ENCODE measurements at places on chromosomes 12 and 14.

DNA sequence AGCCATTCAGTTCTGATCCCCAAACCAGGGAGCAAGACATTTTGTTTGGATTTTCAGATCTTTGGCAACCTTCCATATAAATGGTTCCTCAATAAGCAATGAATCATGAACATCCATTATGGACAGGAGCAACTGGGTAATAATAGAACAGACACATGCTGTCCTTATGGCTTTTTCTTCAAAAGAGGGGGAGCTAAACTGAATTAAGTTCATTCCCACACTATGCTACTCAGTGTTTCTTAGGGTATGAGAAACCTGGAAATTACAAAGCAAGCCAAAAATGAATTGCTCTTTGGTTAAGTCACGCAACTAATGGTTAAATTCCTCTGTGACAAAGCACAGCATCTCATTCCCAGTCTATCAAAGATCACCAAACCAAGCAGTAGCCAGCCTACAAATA is 51.0 kb downstream of the PTGER2 start:
- no peak for DNase-seq

DNA sequence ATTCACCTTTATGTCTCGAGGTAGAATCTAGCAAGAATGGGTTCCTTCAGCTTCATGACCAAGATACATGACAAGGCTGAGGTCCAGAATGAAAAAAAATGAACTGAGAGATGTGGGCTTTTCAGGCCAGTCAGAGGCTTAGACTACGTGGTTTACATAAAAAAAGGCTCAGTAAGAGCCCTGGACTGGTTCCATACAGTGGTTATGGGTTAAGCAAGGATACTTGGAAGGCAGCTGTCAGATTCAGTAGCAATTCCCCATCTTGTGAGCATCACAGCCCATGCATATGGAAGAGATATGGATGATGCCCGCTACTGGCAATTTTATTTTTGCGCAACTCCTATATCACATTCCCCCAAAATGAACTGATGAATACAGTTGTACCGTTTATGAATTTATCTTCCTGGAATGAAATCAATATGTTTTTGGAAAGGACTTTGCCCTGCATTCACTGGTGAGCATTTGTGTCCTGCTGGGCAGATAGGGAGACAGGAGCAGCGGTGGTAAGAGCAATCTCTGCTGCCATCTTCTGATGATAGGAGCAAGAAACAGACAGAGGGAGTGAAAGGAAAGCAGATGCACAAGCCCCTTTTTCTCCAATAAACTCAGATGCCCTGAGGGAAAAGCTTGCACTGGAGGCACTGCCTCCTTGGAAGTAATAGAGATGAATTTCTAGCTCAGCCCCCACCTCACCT is 280.4 kb downstream of the GALC start:
- DNase-seq = peak; percentile 13

- DNase-seq = peak; percentile 67
These were observed 59.5 kb downstream of the SCARB1 start for GRCh38 chr12:124804011-124804621.

GRCh38 chr14:54774824-54775223 is 127.8 kb downstream of the GCH1 start:
- no peak for DNase-seq

DNA sequence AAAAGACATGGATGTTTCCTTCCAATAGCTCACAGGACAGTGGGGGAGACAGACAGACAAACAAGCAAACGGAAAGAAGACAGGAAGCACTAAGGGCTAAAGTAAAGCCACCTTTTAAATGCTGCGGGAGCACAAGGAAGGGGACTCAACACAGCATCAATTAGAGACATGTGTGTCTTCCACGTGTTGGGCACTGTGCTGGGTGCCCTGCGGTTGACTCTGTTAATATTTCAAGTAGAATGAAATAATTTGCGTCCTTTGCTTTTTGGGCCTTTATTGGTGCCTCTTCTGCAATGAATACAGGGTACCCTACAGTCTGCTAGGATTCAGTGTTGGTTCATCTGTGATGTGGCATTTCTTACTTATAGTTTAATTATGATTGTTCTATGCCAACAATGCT is 90.9 kb upstream of the CPM start:
- no peak for DNase-seq

- DNase-seq = no peak
These were observed 51.9 kb downstream of the ZFP36L1 start for GRCh38 chr14:68740788-68741476.

DNA sequence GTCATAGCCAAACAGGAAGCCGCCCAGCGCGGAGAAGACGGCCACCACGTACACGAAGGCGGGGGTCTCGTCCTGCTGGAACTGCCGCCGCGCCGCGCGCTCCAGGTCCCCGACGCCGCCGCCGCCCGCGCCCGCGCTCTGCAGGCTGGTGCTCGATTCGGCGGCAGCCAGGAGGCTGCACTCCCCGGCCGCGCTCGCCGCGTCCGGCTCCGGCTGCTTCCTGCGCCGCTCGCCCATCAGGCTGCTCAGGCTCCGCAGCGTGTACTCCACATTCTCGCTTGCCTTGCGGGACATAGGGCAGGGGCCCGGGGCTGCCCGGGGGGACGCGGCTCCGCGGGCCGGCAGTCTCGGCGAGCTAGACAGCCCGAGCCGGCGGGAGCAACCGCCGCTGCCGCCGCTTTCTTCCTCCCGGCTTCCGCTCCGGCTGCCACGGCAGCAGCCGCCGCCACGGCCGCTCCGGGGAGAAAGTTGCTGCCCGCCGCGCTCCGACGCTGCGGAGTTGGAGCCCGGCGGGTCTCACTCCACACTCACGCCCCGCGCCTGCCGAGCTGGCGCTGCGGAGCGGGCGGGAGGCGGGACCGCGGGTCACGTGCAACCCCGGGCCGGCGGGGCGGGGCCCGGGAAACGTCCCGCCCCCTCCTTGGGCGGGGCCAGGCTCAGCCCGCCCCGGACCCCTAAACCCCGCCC is at the start of gene SLC2A13:
TSS of gene SLC2A13 (minus strand) at position 567 of the 687 bp plus-strand sequence. CDS start at position 294, 273 bp downstream.
- DNase-seq = peak; percentile 57

DNA sequence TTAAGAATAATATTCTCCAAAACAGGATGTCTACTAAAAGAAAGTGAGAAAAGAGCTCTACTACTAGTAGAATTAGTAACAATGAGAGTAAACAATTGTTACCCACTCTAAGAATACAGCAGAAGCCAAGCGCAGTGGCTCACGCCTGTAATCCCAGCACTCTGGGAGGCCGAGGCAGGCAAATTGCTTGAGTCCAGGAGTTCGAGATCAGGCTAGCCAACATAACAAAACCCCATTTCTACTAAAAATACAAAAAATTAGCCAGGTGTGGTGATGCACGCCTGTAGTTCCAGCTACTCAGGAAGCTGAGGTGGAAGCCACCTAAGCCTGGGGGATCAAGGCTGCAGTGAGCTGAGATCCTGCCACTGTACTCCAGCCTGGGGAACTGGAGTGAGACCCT is 4.7 kb downstream of the DNAJC14 start:
- DNase-seq = no peak

DNA sequence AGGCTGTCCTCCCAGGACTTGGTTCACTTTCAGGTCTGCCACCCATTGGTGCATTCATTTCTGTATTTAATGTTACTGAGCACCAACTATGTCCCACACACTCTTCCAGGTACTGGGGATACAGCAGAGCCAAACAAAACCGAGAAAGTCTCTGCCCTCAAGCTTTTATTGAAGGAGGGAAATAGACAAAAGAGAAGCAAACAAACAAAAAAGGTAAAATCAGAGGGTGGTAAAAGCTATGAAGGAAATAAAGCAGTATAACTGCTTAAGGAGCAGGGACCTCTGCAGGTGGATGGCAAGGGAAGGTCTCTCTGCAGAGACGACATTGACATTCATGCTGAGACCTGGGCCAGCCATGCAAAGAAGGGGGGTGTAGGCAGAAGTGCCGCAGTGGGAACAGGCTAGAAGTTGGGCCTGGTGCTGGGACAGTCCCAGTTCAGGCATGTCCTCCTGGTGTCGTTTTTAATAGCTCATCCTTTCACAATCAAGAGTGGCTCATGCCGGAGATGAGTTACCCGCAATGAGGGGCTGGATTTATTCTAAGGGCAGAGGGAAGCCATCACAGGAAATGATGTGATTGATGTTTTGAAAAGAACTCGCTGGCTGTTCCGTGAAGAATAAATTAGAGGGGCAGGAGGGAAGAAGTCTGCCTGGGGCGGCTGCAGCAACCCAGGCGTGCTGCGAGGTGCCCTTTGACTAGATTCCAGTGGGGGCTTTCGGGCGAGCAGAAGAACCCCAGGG is 72.8 kb downstream of the IRF2BPL start:
- DNase-seq = peak; percentile 52

GRCh38 chr14:75088566-75089373 is 19.3 kb downstream of the ZC2HC1C start:
- DNase-seq = peak; percentile 49

- no peak for DNase-seq
These were observed 5.6 kb downstream of the CHST11 start for GRCh38 chr12:104462325-104462724.

DNA sequence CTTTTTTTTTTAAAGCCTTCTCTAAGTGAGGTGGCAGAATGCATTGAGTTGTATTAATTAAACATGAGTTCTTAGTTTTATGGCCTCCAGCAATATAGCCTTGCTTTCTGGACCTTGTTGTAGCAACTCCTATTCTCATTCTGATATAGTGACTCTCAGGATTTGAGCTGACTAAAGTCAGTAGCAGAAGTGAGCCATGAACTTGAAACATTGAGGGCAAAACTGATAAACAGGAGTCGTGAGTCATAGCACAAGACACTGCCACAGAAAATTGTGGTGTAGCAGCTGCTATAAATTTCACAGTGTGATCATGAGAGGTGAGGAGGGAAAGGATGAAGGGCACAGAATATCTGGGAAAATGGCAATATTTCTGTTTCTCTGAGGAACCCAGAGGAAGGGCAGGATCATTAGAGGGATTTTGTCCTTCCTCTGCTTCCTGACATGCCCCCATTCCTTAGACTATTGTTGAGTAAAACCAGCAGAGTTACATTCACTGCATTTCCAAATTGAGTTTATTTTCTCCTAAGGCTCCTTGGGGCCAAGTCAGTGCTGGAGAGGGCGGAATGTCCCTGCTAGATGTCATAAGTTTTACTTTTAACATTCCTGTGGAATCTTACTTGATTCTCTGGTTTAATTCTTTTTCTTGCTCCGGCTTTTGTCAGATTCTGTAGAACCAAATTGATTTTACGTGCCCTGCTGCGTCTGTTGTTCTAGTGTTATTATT is 7.5 kb downstream of the KLRG1 start:
- DNase-seq = no peak

- DNase-seq = no peak
These were observed 305.3 kb upstream of the DDHD1 start for GRCh38 chr14:53458368-53458814.

DNA sequence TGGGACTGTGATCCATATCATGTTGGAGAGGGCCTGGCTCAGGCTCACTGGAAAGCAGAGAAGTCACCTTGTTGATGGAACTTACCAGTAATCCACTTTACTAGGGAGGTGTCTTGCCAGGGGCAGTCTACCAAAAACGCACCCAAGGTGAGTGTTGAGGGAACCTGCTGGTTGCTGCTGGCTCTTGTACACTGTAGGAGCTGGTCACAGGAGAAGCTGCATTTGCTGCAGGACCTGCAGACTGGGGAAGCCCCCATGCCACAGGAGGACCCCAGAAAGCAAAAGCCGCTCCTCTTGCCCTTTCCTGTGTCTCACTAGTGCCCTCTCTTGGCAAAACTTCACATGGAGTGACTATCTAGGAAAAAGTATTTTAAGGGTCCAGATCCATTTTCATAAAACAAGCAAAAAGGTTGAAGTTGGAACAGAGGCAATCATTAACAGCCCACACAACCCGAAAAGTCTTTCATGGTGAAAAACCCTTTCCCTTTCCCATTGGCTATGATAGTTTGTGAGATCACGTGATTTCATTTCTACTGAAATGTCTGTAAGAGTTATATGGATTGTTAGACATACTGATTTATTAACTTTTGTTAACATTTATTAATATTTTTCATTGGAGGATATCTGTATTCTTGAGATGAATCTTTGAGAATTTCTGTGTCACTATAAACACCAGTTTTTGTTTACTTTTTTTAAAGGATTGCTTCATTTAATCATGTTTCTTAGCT is 59.2 kb downstream of the RASSF8 start:
- DNase-seq = peak; percentile 59

- no peak for DNase-seq
These were observed 83.7 kb downstream of the DPF3 start for GRCh38 chr14:72810201-72810600.
